ENCODE measurements at places on chromosomes 1 and 21.

GRCh38 chr1:3482378-3482849 is 27.9 kb downstream of the ARHGEF16 start:
- DNase-seq: no peak

GRCh38 chr1:243716906-243717305 is 133.1 kb downstream of the AKT3 start:
- DNase-seq: no peak

DNA sequence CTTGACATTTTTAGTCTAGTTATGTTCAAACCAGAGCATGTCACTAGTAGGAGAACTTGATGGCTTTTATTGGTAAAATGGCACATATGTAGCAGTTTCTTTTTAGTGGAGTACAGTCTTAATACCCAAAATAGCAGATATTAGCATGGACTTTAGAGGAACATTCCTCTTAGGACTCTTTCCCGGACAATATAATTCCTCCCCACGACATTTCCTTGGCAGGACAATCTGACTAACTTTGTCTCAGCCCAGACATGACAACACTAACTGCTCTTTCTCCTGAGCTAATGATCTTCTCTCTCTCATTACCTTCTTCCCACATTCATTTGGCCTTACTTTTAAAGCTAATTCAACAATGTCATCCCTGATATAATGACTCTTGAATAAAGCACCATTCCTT is 62.5 kb downstream of the ADAMTS1 start:
- DNase-seq: no peak

- no peak for DNase-seq
Measured at GRCh38 chr21:46437096-46437498, 21.6 kb upstream of the DIP2A start.

Measured in frontal cortex (tissue), 4 donors.